ENCODE measurements at places on chromosomes 4 and X.

GRCh38 chr4:164304101-164304639, 449.8 kb upstream of the SMIM31 start:
- no peak for DNase-seq

DNA sequence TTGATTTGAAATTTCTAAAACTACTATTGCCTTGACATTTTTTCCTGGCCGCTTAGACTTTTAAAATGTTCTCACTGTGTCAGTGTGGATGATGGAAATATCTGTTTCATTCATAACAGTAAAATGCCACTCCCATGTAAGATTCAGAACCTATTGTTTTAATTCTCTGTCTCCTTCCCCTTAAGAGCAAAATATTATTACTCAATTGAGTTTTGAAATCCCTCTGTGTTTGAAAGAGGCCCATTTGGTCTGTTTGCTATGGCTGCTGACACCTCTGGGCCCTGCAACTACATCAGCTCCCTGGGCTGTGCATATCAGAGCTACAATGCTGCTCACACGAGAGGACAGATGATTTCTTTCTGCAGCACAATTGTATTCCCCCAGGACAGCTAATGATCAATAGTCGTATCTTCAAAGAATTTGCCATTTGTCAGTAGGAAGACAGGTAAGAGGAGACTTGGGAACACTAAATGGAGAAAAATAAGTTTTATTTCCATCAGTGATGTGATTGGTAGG, 388.0 kb upstream of the GALNT7 start:
- DNase-seq, result no peak

GRCh38 chr4:174111422-174111821, 172.0 kb downstream of the FBXO8 start:
- DNase-seq, result no peak

GRCh38 chrX:9690046-9690445, 75.6 kb downstream of the GPR143 start:
- DNase-seq, result no peak

DNA sequence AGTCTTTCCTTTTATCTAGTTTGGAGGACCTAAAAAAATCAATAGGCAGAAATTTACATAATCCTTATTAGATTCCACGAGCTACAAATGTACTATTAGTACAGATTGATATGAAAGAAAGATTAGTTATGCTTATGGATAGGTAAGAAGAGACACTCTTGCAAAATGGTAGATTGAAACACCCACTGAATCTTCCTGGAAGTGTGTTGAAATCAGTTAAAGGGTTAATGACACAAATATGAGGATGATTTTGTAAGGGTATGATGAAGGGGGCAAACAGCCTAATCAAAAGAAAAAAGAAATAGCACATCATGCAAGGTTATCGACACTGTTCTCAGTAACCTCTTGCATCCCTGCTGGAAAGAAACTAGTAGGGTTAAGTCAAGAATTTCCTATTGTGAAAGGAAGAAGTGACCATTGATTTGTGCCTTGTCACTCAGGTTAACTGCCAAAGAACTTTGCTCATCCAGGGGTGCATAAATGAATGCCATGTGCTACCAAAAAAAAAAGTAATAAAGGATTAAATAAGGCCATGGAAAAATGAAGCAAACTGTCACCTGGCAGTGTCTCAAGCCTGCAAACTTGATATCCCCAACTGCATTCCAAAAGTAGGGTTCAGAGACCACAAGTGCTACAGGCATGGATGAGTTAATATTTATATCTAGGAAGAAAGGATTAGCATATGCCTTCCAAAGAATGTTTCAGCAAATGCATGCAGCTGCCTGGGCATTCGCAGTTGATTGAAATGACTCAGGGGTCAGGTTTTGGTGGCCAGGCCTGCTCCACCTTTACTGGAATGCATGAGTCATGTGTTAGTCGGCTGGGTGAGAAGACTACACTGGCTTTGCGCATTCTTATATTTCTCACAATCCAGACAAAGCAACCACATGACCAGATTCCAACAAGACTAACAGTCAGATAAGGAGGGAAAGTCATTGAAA, 78.3 kb upstream of the ATXN3L start:
- DNase-seq, result no peak

GRCh38 chr4:42671431-42672194, 14.7 kb upstream of the ATP8A1 start:
- DNase-seq, result no peak

GRCh38 chrX:133189195-133189594, 29.0 kb downstream of the TFDP3 start:
- DNase-seq, result no peak

DNA sequence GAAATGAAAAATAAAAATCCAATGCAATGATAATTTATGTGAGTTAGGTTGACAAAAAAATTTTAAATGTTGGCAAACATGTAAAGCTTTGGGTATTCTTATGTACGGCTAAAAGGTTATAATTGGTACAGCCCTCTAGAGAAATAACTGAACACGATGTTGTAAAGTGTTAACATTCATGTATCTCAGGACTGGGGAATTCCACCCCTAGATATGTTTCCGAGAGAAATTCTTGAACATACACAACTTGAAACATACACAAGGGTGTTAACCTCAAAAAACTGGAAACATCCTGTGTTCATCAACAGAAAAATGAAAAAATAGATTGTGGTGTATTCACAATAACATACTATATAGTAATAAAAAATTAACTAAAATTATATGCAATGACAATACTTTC, 91.8 kb downstream of the CHM start:
- DNase-seq, result no peak

DNA sequence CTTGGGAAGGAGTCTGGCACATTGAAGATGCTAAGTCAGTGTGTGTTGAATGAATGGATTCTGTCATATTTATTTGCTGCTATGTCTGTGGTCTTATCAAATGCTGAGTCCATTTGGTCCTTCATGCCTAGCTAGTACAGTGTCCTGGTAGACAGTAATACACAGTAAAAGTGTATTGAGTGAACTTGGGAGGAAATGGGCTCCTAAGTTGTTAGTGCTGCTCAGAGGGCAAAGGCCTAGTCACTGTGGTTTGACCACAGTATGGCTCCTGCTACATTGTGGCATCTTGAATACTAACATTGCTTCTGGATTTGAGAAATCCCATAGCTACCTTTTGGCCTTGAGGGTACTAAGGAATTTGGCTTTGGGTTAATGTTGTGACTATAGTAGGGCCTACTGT, 33.9 kb downstream of the MTM1 start:
- no peak for DNase-seq

GRCh38 chr4:85107553-85107952, 141.1 kb upstream of the WDFY3 start:
- DNase-seq, result no peak

GRCh38 chrX:27057883-27058282, 405.3 kb downstream of the PPP4R3C start:
- no peak for DNase-seq

DNA sequence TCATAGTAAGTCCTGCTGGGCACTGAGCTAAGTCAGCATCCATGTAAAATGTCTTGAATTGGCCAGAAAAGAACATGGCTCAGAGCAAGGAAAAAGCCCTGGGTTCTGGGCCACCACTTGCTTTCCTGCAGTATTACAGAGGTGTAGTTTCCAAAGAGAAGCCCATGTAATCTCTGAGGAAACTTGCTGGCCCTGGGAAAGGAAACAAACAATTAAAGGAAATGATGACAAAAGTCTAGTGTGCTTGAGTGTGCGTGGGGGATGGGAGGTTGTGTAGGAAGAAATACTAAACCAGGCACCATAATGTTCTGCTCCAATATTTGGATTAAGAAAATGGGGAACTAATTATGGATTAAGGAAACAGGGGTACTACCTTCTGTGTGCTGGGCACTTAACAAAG, 39.5 kb upstream of the SMIM10L2A start:
- DNase-seq, result no peak

GRCh38 chr4:143375326-143376073, 38.8 kb downstream of the GAB1 start:
- DNase-seq, result no peak

GRCh38 chr4:102981005-102981404, 38.5 kb downstream of the SLC9B1 start:
- DNase-seq, result no peak

DNA sequence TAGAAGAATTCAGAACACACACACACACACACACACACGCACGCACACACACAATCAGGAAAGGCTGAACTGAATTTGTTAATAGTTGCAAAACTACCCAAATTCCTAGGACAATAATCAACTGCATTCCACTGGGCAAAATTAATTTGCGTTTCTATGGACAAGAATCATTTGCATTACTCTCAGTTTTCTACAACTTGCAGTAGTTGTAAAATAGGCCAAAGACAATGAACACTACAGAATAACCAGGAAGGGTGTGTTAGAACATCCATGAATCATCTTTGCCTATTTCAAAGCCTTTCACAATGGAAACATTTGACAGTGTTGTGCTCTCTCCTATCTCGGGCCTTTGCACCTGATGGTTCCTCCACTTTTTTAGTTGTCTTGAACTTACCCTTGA, 77.1 kb upstream of the IGFBP7 start:
- no peak for DNase-seq

- DNase-seq, result no peak
Observed at GRCh38 chrX:71282514-71283402, 677 bp upstream of the NONO start.

GRCh38 chr4:2925496-2925895, 37.7 kb downstream of the NOP14 start:
- no peak for DNase-seq

DNA sequence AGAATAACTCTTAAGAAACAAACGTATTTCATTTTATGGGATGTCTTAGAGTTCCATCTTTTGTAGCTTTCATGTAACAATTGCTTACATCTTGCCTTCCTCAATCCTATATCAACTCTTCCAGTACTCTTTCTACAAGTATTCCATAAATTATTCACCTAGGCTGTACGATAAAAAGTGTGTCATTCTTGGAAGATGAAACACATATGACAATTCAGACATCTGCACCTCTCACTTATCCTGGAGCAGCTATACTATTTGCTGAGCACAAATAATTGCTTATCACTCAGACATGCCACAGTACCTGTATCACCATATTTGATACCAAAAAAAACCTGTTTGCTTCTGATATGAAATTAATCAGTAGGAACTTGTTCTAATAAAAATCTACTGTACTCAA, 1.0 kb downstream of the POF1B start:
- DNase-seq, result no peak

- DNase-seq, result no peak
Observed at GRCh38 chrX:5307416-5307815, 921.3 kb downstream of the NLGN4X start.

GRCh38 chr4:64330143-64330542, 79.1 kb downstream of the TECRL start:
- no peak for DNase-seq

GRCh38 chrX:69285881-69286564, 120.8 kb upstream of the PJA1 start:
- no peak for DNase-seq

DNA sequence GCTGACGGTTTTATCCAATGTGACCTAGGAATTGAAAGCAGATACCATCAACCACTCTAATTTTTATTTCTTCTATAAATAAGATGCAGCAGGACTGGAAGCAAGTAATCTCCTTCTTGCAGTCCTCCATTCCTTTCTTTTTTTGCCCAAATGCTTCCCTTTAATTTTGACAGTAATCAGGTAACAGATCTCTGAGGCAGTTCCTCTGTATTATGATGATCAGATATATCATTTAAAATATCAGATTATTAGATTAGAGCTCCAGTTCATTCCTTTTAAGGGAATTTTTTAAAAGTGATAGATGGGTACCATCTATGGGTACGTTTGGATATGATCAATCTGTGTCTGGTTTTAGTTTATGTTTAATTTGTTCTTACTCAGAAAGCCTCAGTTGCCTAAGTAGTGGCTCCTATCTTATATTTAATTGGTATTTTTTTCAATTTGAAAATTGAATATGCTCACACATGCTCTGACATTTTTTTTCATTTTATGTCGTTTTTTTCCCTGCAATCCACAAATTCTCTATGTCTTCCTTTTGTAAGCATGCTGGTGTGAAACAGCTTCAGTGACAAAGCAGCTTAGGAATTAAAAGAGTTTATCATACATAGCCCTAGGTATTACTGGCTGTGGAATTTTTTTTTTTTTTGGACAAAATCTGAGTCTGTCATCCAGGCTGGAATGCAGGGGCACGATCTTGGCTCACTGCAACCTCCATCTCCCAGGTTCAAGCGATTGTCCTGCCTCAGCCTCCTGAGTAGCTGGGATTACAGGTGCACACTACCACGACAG, 73.7 kb upstream of the ANK2 start:
- DNase-seq, result no peak

DNA sequence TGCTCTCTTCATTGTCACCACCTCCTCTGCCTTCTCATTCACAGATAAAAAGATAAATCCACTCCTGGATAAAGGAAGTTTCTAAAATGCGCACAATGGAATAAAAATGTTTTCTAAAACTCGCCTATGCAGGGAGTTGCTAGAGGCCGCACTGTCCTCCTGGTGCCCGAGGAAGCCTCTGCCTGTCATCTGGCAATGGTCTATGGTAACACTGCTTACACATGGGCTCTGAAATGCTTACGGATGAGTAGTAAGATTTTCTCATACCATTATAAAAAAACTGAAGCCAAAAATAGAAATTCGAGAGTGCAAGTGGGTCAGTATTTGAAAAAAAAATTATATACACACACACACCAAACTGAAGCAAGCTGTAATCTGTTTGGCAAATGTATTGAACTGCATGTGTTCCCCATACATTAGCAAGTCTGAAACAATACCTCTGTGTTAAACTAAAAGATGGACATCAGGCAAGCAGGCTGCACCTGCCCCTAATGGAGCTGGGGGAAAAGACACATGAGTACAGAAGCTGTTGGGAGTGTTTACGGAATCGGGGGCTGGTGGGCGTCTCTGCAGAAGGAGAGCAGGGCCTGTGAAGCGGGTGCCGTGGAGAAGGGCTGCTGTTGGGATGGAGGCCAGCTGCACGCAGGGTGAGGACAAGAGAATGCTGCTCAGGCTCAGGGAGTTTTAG, 103.3 kb upstream of the FAT1 start:
- no peak for DNase-seq

DNA sequence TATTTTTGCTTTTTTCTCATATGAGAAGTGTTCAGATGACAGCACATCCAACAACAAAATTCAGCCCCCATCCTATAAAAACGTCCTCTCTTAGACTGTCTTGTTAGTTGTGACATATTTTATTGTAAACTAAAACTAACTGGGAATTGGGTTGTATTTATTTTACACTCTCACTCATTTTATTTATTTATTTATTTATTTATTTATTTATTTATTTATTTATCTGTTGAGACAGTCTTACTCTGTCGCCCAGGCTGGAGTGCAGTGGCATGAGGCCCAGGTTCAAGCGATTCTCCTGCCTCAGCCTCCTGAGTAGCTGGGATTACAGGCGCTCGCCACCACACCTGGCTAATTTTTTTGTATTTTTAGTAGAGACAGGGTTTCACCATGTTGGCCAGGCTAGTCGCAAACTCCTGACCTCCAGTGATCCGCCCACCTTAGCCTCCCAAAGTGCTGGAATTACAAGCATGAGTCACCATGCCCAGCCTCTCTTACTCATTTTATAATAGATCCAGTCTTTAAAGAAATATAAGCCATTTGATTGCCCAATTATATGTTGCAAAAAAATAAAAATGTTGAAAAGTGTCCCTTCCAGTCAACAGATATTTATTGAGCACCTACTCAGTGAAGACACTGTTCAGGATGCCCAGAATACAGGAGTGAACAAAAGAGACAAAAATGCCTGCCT, 44.6 kb downstream of the PALLD start:
- DNase-seq, result no peak

Data from cerebellar nuclear complex (tissue), 1 donor.